ENCODE measurements at places on chromosomes 1 and 21. TPM values are rescaled to one million over a fixed set of nuclear protein-coding genes. Genes with fewer than 3 reads are reported as not detected.

Gene IVL
- not detected for total RNA-seq

Gene GPR25
- total RNA-seq: not detected

Gene FGR
- total RNA-seq: 7.2 TPM

Gene KISS1
- total RNA-seq: not detected

Gene POMGNT1
- total RNA-seq: 88.3 TPM

Gene KIF26B
- total RNA-seq: 7.2 TPM

Gene AKR7A3
- total RNA-seq: 4.8 TPM

Gene PCNX2
- total RNA-seq: 145 TPM

Gene BRDT
- total RNA-seq: not detected

Gene MNDA
- total RNA-seq: 2.6 TPM

Gene OR10J1
- not detected for total RNA-seq

Gene RNU1-4
- total RNA-seq: 5,104 TPM

Gene MPZL1
- 37.2 TPM for total RNA-seq

Gene MYOCOS
- 0.22 TPM for total RNA-seq

Gene DNAH14
- total RNA-seq: 8.7 TPM

Gene GPA33
- total RNA-seq: 0.31 TPM

- no peak for DNase-seq
Measured at GRCh38 chr1:241592273-241592958, 47.8 kb downstream of the CHML start.

GRCh38 chr1:205629751-205630150 is 2.1 kb downstream of the ELK4 start:
- no peak for DNase-seq

GRCh38 chr1:232282498-232282897 is 347.4 kb downstream of the SIPA1L2 start:
- no peak for DNase-seq

- DNase-seq: no peak
Measured at GRCh38 chr1:33359931-33360330, 39.0 kb upstream of the A3GALT2 start.

- no peak for DNase-seq
Measured at GRCh38 chr1:204936765-204937164, 66.1 kb downstream of the NFASC start.

DNA sequence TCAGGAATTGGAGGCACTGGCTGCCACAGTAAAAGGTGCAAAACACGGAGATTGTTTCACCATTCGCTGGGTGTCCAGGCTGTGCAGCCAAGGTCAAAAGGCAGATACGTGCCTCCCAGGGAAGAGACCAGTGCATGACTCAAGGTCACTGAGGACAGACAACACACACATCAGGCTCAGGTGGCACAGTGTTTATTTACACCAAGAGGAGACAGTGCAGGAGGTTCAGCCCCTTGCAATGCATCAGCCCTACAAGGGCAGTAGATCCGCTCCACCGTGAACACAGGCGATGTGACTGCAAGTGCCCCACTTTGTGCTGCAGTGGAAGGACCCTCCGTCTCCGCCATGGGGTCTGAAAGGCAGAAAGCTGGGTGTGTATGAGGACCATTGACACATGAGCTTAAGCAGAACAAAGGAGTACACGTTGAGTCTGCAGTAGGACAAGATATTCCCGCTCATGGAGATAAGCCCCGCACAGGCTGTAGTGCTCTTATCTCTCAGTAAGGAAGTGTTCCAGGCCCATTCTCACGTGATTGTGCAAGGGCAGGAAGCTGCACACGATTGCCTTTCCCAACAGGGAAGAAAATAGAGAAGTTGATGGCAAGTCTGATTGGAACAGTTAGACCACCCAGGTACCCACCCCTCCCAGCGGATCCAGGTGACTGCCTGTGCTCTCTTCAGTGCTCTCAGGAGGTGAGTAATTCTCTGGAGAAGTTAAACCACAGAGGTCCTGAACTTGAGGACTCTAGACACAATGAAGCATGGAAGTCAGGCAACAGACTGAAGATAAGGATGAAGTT is 37.5 kb upstream of the QSOX1 start:
- DNase-seq: no peak

GRCh38 chr1:206766251-206766856 is 4.2 kb upstream of the IL19 start:
- DNase-seq: no peak

DNA sequence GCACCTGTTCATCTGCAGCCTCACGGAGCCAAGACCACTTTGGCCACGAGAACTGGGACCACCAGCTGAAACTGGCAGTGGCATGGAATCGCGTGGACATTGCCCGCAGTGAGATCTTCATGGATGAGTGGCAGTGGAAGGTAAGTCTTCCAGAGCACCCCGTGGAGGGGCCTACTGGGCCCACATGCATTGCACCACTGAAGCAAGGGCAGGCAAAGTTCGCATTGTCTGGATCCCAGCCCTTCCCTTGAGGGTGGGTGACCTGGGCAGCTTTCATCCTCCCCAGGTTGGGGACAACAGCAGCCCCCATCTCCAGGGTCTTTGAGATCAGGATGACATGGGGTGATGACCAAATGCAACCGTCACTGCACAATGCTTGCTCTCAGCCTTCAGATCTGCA is 37.5 kb downstream of the TRPM2 start:
- peak; percentile 8 for DNase-seq

- DNase-seq: no peak
Measured at GRCh38 chr1:114618606-114619005, 37.2 kb upstream of the BCAS2 start.

- DNase-seq: no peak
Measured at GRCh38 chr1:180235502-180236239, 5.6 kb downstream of the LHX4 start.

- DNase-seq: peak; percentile 36
Measured at GRCh38 chr21:14382486-14382834, 486 bp downstream of the HSPA13 start.

- no peak for DNase-seq
Measured at GRCh38 chr1:63276624-63277023, 45.7 kb upstream of the FOXD3 start.

DNA sequence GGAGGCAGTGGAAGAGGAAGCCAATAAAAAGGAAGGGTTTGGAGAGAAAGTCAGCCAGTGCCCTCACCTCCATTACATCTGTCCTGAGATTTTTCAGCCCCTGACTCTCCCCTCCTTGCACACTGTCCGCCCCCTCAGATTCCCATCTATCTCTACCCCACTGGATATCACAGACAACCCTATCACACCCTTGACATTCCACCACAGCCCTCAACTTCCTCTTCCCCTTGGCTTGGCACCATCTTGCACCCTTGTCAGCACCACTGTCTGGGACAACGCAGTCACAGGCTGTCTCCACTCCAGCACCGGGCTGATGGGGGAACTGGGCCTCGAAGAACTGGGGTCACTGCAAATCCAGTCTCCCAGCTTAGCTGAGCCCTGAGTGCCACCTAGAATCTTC is 14.2 kb upstream of the PLEKHA6 start:
- no peak for DNase-seq

- no peak for DNase-seq
Measured at GRCh38 chr1:115723756-115724155, 44.8 kb downstream of the CASQ2 start.

- DNase-seq: peak; percentile 83
Measured at GRCh38 chr1:110556471-110556807, 37.5 kb upstream of the KCNA10 start.

DNA sequence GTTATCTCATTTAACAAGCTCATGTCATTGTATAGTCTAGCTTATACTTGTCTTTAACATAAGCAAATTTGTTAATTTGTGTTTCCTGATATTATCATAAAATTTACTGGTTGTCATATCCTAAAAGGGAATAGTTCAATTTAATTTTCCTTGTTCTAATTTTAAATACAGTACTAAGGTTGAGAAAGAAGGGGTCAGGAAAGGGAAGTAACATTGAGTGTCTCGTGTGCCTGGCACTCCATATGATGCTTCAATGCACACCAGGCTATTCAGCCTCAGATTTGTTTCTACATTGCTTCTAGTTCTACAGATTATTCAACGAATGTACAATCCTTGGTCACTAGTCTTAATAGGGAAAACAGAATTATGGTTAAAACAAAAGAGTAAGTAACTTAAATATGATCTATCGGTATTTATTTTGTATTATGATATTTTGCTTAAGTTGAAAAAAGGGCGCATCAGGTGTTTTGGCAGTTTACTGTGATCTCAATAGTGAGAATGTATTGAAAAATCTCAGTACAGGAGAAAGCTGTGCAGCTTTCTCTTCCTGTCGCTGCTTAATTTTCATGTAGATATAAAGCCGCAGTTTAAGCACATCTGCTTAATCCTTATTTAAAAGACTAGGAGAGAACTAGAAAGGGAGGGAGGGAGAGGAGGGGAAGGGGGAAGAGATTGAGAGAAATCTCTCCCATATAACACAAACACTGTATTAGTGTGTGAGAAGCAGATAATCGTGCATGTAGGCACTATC is 13.0 kb downstream of the PTPRC start:
- no peak for DNase-seq

GRCh38 chr1:63864224-63864641 is 90.4 kb downstream of the ROR1 start:
- no peak for DNase-seq

DNA sequence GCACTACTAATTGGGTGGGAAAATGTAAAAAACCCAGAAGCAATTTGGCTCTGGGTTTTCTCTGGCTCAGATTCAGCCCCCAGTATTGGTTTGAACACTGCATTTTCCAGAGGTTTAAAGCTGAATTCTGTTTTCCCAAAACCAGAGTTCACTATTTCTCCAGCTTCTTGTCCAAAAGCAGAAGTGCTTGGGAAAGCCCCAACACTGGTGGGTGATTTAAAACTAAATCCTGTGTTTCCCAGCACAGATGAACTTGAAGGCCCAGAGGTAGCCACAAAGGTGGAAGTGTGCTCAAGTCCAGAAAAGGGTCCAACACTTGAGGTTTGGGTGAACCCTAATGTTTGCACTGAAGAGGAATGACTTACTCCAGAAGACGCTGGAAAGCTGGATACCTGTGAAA is 678 bp downstream of the MCM3AP start:
- DNase-seq: no peak

GRCh38 chr21:43605320-43606215 is 53.7 kb downstream of the HSF2BP start:
- DNase-seq: no peak

GRCh38 chr1:77438236-77438913 is 156.6 kb downstream of the AK5 start:
- DNase-seq: no peak

DNA sequence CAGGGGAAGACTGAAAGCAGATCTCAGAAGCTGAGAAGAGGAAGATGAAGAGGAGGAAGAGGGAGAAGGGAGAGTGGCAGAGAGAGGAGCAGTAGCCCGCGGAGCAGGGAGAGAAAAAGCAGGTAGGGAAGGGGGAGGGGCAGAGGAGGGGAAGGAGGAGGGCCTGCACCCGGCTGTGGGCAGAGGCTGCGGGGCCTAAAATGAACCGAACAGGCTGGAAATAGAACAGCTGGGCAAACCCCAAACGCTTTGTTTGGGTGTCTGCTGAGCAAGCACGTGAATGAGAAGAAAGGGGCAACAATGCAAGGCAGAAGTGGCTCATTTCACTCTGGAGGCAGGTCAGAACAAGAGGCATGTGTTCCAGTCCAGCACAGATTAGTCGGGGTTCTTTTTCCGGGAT is 33.5 kb downstream of the KCNC4 start:
- DNase-seq: no peak

GRCh38 chr21:46347791-46348381 is 23.9 kb downstream of the PCNT start:
- DNase-seq: no peak

DNA sequence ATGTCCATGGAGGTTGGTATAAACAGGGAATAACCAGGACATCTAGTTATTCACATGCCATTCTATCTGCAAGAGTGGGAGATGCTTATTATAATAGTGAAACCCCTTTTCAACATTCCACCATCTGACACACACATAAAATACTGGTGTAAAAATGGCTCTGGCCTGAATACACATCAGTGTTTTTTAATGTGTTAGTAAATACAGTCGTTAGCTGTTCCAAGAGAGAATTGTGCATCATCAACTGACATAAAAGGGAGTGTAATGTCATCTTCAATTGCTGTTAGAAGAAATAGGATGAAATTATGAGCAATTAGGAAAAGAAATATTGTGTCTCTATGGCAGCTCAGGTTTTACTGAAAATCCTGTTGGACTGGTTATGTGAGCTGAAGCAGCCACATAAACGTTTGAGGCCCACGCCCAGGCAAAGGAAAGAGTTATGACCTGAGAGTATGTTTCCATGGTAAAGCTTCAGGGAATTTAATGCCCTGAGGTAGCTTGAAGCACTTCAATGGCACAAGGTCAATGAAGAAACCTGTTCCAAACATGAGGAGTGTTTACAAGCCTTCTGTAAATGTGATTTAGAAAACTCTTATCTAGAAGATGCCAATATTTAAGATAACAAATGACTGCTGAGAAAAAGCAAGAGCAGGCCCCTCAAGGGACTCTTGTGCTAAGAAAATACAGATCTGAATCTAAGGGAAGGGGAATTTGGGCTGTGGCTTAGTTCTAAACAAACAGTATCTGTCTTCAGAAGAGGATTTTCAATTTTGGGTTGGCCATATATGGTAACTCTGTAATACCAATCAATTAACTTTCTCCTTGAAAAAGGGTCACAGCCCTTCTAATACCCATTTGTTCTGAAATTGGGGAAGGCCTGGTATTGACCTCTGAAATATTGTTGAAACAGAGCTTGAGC is 384.3 kb downstream of the SEC16B start:
- DNase-seq: no peak

DNA sequence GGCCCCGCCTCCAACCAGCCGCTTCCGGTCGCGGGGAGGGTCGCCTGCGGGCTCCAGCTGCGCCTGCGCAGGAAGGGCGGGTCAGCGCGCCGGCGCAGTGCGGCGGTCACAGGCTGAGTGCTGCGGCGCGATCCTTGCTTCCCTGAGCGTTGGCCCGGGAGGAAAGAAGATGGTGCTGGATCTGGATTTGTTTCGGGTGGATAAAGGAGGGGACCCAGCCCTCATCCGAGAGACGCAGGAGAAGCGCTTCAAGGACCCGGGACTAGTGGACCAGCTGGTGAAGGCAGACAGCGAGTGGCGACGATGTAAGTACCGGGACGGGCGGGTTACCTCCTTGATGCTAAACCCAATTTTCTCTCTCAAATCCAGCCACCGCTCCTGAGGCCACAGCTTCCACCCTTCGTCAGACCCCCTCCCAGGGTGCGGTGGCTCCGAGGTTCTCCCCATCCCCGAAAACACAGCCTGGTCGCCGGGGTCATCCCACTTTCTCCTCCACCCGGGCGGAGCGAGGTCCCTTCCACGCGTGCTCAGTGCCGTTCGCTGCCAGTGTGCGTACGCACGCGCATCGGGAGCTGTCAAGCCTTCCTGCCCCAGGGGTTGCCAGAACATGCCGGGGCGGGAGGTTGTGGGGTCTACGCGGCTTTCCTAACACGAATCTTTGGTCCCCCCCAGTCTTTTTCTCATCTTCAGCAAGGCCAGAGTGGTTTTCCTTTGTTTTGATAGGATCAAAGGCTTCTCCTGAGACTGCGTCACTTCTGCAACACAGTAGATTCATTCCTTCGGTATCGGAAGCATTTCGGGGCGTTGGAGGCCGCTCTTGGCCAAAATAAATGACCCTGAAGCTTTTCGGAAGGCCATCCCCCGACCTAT is at the start of gene SARS1:
Gene SARS1 (plus strand): TSS at position 95 of the 870 bp plus-strand sequence. CDS start 75 bp downstream, at position 170.
- peak; percentile 92 for DNase-seq
